ENCODE measurements at places on chromosomes 1 and 21.

DNA sequence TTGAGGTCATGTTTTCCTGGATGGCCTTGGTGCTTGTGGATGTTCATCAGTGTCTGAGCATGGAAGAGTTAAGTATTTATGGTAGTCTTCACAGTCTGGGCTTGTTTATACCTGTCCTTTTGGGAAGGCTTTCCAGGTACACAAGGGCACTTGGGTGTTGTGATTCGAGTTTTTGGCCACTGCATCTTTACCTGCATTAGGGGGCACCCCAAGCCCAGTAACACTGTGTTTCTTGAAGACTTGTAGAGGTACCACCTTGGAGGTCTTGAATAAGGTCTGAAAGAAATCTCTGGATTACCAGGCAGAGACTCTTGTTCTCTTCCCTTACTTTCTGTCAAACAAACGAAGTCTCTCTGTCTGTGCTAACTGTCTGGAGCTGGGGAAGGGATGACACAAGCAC lies 34.4 kb upstream of the ROR1 start:
- no peak for DNase-seq

DNA sequence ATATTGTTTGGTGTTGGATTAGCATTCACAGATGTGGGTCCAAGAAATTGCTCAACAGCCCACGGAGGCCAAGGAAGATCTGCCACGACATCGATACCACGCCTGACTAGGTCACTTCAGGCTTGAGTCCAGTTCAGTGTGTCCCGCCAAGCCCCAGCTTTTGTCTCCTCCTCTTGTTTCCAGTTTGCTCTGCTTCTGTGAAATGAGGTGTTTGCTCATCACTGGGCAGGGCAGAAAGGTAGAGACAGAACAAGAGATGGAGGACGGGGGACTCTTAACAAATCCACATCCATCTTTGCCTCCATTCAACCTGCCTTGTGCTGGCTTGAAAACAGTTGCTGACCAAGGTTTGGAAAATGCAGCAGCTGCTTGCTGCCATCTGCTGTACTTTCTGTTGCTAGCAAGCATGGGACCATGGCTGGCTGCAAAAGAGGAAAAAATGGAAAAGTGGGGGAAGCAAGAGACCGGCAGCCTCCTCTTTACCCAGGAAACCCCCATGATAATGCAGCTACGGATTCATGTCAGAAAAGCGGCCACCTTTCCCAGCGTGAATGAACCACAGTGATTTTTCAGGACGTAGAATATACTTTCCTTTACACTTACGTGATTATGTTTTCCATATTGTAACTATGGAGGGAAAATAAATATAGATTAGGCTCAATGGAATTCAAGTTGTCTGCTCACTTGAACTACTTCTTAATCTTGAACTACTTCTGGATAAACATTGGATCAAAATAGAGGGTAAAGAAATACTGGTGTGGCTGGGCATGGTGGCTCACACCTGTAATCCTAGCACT lies 80.2 kb upstream of the GREM2 start:
- no peak for DNase-seq

GRCh38 chr1:98084188-98084587 lies 163.4 kb upstream of the DPYD start:
- DNase-seq = no peak

GRCh38 chr1:234433563-234434285 lies 45.3 kb downstream of the TARBP1 start:
- DNase-seq = no peak

GRCh38 chr21:44931137-44931500 lies 8.7 kb upstream of the SLX9 start:
- no peak for DNase-seq

GRCh38 chr1:47986761-47987200 lies 10.4 kb downstream of the TRABD2B start:
- DNase-seq = peak; percentile 85

All from NCI-H2227 treated with DMSO at 0.1 percent for 48 hours (cell line).